Upper lobe of right lung (tissue), 1 donor: ENCODE measurements at places on chromosomes 16 and 17. TPM values are rescaled to one million over a fixed set of nuclear protein-coding genes. Genes with fewer than 3 reads are reported as not detected.

DNA sequence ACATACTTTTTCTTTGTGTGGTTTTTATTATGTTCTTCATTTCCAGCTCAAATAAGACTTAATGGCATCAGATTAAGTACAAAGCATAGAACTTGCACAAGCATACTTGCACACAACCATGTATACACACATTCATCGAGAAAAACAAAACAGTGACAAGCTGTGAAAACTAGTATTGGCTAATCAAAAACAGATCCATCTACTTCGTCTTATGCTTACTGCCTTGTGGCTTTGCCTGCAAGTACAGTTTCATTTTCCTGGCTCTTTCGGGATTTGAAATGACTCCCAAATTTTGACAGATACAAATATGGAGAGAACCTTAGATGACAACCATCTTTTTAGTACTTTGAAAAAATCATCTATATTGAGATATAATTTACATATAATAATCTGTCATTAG is 338.3 kb downstream of the BCAS3 start:
- no peaks in the 10 kb centered on the region for H3K36me3 ChIP-seq
- H3K27ac ChIP-seq: peak overlapping the region; percentile 5
- H3K4me1 ChIP-seq: no peaks in the 10 kb centered on the region
- H3K27me3 ChIP-seq: no peaks in the 10 kb centered on the region
- no peak overlapping the region for H3K4me3 ChIP-seq
- DNase-seq: no peak

DNA sequence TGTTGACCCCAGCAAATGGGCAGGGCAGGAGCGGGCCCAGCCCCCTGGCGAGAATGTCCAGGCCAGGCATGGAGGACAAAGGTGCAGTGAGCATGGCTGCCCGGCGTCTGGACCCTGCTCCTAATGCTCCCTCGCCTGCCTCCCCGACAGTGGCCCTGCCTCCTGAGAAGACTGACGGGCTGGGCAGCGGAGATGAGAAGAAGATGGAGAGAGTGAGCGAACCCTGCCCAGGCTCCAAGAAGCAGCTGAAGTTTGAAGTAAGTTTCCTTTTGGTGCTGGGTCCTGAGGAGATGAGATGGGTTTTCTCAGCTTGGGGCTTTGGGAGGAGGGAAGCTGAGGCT is 59.7 kb downstream of the SNX20 start:
- no peak overlapping the region for H3K27ac ChIP-seq
- no peaks in the 10 kb centered on the region for H3K27me3 ChIP-seq
- H3K4me3 ChIP-seq: no peak overlapping the region
- H3K36me3 ChIP-seq: no peaks in the 10 kb centered on the region
- no peak for DNase-seq
- peaks cover 13% of the 10 kb centered on the region for H3K4me1 ChIP-seq

WNK4 gene
- 0.38 TPM for total RNA-seq

HS3ST2 gene
- 9.6 TPM for total RNA-seq

NOL3 gene
- total RNA-seq: 59.7 TPM
